Kidney epithelial cell (primary cell): ENCODE measurements at places on chromosomes 16 and 17. TPM values are rescaled to one million over a fixed set of nuclear protein-coding genes. Genes with fewer than 3 reads are reported as not detected.

GRCh38 chr17:74082886-74083285 lies 120.6 kb upstream of the RPL38 start:
- no peak for DNase-seq

DNA sequence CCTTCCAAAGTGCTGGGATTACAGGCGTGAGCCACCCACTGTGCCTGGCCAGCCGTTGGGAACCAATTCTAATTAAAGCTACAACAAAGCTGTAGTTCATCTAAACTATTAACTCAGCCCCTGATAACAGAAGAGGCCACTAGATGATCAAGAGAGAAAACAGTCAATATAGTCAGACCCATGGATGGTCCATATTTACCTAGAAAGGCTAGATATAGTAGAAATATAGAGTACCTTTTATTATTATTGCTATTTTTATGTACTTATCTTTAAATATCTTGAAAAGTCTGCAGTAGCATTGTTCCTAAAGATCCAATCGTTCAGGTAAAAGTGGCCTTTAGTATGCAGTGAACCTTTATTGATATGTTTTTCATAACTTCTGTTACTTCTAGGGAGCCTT lies 43.2 kb downstream of the RNF213 start:
- DNase-seq, result no peak

- DNase-seq, result no peak
These were observed 34.9 kb upstream of the DHX40 start for GRCh38 chr17:59530531-59530930.

GRCh38 chr16:47057630-47057993 lies 84.1 kb upstream of the DNAJA2 start:
- no peak for DNase-seq

DNA sequence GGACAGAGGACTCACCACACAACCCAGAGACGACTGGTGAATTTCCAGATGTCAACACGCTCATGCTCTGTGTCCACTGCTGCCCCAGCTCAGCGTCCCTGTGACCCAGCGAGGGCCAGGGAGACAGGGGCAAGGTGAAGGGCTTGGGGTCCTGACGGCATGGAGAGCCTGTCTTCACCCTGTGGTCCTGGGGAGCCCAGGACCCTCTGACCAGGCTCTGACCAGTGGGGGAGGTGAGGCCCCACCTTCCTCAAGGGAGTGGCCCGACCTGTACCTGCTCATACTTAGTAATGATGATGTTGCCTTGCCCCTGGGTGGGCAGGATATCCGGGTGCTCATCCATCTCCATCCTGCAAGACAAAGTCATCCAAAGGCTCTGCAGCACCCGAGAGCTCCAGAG lies 39.8 kb downstream of the TNFRSF13B start:
- DNase-seq, result no peak

DNA sequence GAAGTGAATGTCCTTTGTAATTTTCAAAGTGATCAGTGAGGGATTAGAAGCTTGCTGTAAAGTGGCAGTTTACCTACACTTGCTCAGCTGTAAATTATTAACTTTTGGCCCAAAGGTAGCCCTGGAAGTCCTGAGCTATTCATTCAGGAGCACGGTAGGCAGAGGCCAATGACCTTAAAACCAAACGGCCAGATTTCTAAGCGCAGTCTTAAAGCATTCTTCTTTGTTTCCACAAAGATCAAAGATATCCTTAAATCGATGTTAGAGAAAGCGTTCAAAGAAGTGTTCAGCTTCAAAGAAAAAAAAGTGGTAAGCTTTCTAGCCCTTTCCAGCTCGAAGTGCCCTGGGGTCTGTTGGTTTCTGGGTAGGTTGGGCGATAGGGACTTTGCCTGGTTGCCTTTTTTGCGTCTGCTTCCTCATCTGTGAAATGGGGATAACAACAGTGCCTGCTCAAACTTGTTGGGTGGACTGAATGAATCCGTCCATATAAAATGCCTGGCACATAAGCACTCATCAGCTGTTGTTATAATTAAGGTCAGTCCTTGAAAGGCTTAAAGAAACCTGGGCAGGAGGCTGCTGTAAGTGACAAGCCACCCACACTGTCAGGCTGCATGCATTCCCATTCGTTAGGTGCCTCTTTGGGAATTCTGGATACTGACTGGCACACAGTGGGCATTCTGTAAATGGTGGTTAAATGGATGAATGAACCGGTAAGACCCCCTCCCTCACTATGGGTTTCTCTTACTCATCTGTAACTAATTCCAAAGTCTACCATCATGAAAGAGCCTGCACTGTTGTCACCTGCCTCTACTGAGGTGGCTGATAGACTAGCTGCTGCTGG lies 113.2 kb downstream of the PRKCA start:
- DNase-seq, result no peak

GRCh38 chr17:10790491-10791401 lies 13.2 kb downstream of the TMEM238L start:
- no peak for DNase-seq

GRCh38 chr16:22318690-22319358 lies 21.6 kb downstream of the POLR3E start:
- no peak for DNase-seq

DNA sequence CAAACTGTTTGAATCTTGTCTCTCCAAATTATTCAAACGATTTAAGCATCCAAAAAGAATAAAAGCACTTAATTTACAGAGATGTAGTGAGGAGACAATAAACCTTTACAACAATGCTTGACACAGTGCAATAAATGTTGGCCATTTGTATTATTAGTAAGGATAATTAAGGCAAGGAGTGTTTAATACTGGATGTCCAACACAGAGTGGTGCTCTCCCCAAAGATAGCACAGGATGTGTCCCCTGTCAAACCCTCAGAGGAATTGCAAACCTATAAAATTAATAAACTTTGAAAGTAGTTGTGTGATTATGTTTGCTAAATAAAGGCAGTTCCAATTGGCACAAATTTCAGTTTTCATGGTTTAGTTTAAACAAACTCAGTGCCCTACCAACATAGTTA lies 253.0 kb upstream of the AXIN2 start:
- no peak for DNase-seq

DNA sequence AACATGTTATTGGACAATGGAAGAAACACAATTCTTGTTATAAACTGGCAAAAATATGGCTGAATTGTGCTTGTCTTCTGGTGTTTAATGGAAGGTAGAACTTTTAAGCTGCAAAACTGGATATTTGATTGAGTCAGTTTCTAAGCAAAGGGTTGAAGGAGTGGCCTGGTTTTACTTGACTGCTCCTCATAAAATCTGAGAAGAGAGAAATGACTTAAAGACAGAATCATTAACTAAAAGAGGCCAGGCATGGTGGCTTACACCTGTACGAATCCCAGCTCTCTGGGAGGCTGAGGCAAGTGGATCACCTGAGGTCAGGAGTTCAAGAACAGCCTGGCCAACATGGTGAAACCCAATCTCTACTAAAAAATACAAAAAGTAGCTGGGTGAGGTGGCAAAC lies 770.7 kb downstream of the CDH11 start:
- peak; percentile 16 for DNase-seq

DNA sequence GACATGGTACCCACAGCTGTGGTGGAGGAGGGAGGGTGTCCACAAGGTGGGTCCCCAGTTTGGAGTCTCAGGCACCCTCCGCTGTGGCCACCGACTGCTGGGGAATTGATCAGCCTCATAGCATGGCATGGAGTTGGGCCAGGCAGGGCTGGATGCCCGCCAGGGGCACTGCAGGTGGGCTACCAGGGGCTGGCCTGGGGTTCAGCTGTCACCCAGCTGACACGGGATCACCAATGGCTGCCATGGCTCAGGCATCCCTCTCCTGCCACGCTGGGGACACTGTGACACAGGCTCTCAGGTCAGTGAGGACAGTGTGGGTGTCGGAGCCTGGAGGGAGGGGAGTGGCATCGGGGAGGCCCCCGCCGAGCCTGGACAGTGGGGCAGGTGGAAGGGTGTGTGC lies 19.8 kb upstream of the SSTR5 start:
- DNase-seq, result no peak

DNA sequence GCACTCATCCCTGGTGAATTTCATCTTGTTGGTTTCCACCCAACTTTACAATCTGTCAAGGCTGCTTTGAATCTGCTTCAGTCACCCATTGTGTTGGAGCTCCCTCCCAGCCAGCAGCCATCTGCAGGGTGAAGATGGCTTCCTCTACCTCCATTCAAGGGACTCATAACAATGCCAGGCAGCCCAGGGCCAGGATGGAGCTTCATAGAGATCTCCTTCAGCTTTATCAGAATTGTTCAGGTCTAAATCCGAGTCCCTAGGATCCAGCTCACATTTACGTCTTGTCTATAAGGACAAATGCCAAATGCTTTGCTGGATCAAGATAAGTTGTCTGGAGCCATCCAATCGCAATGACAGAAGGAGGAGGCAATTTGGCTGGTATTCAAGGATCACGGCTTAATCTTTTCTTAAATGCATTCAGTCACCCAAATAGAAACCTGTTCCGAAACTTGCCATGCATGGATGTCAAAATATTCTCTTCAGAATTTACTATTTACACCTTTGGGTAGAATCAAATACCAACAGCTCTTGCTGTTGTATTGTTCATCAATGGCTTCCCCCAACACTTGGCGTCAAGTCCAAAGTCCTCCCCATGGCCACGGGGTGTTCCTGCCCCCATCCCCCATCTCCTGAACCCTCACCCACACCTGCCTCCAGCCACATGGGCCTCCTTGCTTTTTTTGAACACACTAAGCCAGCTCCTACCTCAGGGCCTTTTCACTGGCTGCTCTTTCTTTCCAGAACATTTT lies 3.8 kb upstream of the FAM171A2 start:
- no peak for DNase-seq

GRCh38 chr16:26454102-26454501 lies 612.6 kb upstream of the C16orf82 start:
- DNase-seq, result no peak

DNA sequence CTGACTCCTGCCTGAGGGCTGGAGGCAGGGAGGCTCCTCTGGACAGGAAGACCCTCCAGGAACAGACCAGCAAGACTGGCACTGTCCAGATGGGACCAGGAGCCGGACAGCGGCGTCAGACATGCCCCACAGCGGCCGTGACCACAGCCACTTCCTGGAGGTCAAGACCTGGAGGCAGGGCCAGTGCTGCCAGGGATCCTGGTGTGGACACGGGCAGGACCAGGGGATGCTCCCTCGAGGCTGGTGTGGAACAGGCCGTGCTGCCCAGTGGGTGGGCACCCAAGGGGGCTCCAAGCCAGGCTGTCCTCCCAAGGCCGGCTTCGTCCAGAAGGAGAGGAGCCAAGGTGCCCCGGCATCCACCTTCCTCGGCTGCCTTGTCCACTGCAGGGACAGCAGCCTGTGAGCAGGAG lies 4.5 kb upstream of the CCDC57 start:
- no peak for DNase-seq

DNA sequence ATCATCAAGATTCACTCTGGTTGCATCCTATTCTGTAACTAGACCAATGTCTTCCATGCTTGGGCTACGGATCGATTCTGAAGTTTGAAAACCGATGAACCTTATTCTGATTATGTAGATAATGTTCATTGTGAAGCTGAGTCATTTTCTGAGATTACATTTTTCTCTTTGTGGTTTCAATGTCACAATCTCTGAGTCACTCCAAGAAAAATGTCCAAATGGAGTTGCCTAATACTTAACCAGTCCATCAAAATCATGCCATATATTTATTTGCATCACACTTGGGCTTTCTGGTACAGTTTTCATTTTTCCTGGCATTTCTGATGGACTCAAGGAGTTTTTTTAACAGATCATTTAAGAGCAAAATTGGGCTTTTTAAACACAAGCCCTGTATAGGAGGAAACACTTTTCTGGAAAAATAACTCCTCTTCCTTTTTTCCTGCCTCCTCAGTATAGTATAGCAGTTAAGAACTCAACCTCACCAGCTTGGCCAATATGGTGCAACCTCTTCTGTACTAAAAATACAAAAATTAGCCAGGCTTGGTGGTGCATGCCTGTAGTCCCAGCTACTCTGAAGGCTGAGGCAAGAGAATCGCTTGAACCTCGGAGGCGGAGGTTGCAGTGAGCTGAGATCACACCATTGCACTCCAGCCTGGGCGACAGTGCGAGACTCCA lies 17.5 kb downstream of the CACNG3 start:
- no peak for DNase-seq

GRCh38 chr17:60060474-60060873 lies 18.2 kb downstream of the HEATR6 start:
- DNase-seq, result no peak

DNA sequence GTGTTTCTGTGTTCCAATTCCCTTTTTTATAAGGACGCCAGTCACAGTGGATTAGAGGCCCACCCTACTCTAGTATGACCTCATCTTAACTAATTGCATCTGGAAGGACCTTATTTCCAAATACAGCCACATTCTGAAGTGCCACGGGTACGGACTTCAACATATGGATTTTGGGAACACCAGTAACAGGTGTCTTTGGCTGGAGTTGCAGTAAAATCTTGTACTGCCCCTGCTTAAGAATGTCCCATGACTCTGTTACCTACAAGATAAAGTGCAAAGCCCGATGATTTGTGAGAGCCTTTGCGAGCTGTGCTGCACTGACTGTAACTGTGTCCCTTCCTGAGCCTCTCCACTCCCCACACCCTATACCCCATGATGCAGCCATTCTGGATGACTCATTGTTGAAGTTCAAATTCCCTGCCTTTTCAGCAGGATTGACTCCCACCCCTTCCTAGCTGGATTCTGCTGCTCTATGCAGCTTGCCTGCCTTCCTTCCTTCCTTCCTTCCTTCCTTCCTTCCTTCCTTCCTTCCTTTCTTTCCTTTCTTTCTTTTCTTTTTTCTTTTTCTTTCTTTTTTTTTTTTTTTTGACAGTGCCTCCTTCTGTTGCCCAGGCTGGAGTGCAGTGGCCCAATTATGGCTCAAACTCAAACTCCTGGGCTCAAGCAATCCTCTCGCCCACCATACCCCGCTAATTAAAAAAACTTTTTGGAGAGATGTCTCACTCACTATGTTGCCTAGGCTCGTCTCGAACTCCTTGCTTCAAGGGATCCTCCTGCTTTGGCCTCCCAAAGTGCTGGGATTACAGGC lies 2.1 kb downstream of the HCRT start:
- DNase-seq, result no peak

GRCh38 chr17:43578404-43578698 lies 32.2 kb upstream of the ETV4 start:
- no peak for DNase-seq

GRCh38 chr16:86342161-86342834 lies 168.0 kb upstream of the FOXF1 start:
- DNase-seq, result no peak

DNA sequence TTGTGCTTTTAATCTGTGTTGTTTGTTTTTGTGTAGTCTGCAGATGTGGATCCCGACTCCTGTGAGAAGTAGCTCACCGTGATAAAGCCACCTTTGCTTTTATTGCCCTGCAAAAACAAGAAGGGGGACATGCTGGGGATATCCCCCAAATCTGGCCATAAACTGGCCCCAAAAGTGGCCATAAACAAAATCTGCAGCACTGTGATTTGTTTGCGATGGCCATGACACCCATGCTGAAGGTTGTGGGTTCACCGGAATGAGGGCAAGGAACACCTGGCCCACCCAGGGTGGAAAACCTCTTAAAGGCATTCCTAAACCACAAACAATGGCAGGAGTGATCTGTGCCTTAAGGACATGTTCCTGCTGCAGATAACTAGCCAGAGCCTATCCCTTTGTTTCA lies 15.1 kb downstream of the AHSP start:
- no peak for DNase-seq

- no peak for DNase-seq
These were observed 7.4 kb upstream of the ARMC7 start for GRCh38 chr17:75102385-75102821.

GRCh38 chr17:33192951-33193911 lies 99.9 kb downstream of the ASIC2 start:
- peak; percentile 76 for DNase-seq

IQCK gene
- total RNA-seq, result 19.9 and 25.9 TPM in 2 replicates

KCNJ12 gene
- total RNA-seq, result 2.5 and 5.9 TPM in 2 replicates

KRT36 gene
- not detected in 2 replicates for total RNA-seq

JPT2 gene
- total RNA-seq, result 108 and 109 TPM in 2 replicates

TMEM98 gene
- 81.1 and 109 TPM in 2 replicates for total RNA-seq

TPSG1 gene
- not detected in 2 replicates for total RNA-seq
